DMS153 (cell line): ENCODE measurements at places on chromosomes 2 and 18.

GRCh38 chr2:170716851-170717598 is 1.9 kb downstream of the SP5 start:
- DNase-seq, result no peak

- DNase-seq, result no peak
These were observed 31.9 kb upstream of the SLC35G4 start for GRCh38 chr18:11577271-11578112.

DNA sequence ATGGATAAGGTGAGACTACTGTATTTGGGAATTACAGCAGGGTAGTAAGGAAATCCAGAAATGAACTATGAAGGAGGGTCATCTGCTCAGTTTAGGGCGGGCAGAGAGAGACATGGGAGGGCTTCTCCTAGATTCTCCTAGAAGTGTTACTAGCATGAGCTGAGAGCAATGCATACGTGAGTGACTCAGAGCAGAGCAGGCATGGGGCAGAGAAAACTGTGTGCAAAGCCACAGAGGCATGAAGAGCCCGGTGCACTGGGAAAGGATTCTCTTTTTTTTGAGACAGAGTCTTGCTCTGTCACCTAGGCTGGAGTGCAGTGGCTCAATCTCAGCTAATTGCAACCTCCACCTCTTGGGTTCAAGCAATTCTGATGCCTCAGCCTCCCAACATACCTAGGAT is 116.2 kb downstream of the SOCS6 start:
- no peak for DNase-seq

GRCh38 chr2:27296481-27296880 is 11.8 kb downstream of the UCN start:
- no peak for DNase-seq

GRCh38 chr18:47251289-47252120 is at the start of gene SKOR2:
SKOR2 (minus strand) TSS chr18:47251660; CDS start chr18:47249183, 2,477 bp downstream.
- no peak for DNase-seq

- no peak for DNase-seq
These were observed 690 bp downstream of the SDC1 start for GRCh38 chr2:20224164-20224715.

- DNase-seq, result no peak
These were observed 252.3 kb downstream of the HAUS1 start for GRCh38 chr18:46356278-46357033.

DNA sequence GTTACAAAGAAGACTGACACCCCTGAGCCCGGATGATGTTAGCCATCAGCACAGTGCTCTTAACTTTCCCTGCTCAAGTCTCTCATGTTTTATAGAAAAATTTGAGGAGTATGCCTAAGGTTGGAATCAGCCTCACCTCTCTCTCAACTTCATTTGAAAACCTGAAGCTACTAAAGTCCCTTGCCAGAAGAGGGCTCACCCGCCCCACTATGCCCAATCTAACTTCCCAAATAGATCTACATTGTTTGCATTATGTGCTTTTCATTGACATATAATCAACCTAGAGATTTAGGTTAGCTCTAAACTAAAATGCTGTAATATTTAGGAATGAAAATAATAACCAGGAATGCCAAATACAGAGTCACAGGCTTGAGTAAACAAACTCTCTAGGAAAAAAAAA is 305.4 kb downstream of the NCKAP5 start:
- DNase-seq, result peak; percentile 2

GRCh38 chr2:73020657-73021370 is 50.7 kb downstream of the SFXN5 start:
- no peak for DNase-seq

- DNase-seq, result no peak
These were observed 410.4 kb downstream of the RAD51AP2 start for GRCh38 chr2:17107871-17108270.

DNA sequence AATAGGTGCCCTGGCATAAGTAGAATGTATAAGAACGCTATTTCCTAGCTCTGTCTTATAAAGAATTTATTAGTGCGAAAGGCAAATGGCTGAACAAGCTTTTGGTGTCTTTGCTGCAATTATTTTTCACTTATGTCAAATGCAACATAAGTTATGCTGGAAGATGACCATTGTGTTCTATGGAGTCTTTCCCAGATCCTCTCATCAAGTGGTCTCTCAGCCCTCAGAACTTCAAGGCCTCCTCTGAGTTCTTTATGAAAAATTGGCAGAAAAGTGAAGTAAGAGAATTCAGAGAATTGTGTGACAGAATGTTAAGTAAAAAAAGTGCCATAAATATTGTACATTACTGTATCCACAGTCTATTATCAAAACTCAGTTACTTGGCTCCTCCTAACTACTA is 75.2 kb downstream of the RIT2 start:
- no peak for DNase-seq

DNA sequence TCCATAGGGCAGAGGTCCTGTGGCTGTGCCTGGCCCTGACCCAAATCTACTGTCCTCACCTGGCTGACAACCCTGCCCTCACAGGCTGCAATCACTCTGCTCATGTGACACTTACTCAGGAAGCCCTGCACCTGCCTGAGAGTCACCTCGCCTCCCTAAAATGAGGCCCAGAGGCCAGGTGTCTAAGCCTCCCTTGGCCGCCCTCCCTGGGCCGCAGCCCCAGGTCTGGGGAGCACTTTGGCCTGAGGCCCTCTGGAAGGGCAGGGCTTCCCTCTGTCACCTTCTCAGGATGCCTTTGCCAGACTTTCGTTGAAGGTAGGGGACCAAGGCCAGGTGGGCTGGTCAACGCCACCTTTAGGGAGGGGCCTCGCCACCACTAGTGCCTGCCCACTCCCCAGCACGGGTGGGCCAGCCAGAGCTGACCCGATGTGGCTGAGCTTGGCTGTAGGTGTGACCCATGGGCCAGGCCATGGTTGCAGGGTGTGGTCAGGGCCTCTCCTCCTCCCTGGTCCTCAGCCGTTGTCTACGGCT is 6.1 kb upstream of the GPC1 start:
- no peak for DNase-seq

DNA sequence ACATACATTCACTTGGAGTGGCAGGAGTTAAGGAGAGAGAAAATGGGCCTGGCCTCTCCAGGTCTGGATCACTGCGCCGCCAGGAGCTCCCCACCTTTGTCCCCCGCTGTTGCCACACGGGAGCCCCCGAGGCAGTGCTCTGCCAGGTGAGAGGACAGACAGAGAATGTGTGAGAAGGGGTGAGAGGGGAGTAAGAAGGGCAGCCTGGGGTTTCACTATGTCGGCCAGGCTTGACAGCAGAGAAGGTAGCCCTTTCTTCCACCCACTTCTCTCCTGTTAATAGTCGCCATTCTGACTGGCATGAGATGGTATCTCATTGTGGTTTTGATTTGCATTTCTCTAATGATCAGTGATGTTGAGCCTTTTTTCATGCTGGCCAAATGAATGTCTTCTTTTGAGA is 26.2 kb upstream of the ARHGEF4 start:
- DNase-seq, result no peak

DNA sequence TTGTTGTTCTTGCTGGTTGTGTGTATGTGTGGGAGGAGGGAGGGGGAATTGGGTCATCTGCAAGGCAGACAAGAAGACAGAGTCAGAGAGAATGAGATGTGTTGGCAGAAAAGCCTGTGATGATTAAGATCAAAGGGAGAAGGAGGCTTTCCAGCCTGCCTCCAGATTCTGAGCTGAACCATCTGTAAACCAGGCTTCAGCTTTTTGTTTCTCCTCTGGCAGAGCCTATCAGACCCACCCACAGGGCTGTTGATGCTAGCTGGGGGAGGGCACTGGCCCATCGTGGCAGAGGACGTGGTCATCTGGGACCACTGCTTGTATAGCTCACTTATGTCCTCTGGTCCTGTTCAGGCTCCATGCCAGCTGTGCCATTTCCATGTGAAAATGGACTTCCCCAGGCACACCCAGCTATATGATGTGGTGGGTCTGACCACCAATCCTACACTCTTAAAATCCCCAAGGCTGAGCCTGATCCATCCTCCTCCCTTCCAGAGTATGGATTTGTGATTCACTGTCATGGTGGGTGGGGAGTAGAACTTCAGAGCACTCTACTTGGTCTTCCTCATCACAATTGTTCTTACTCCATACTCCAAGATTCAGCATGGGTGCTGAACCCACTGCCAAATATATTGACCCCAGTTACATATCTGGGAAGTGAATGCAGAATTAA is 27.8 kb upstream of the COL6A3 start:
- no peak for DNase-seq

DNA sequence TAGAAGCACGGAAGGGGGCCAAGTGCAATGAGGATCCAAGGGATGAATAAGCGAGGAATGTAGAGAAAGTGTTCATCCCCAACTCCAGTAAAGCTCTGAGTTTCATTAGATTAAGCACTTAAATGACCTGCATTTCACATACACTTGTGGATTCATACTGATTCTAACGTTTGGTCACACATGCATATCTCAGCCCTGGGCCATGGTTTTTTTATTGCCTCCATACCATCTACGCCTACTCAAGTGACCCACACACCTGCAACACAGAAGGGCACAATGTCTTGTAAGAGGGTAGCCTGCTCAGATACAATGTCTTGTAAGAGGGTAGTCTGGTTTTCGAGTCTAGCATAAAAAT is 566 bp upstream of the MRPS5 start:
- no peak for DNase-seq

DNA sequence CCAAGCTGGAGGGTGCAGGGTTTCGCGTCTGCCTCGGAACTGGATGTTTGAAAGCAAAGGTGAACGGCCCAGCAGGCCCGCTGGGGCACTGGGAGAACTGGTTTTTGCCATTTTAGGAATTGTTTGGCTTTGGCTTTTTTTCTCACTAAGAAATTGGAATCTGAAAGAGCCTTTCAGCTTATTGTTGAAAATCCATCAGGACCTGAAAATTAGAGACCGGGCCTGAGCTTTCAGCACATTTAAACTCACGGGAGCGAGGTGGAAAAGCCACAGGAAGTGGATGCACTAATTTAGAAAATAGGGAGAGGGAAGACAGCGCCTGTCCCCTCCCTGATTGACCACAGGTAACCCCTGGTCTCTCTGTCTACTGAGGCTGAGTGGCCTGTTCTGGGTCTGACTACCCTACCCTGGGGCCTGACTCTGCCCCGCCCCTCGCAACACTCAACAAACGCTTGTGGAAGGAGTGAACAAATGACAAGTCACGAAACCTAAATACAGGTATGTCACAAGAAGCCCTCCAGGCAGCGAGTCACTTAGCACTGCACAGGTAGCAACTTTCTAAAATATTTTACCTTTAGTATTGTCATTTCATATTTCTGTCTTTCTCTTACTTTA is 100.3 kb upstream of the MBOAT2 start:
- no peak for DNase-seq

GRCh38 chr2:122542236-122542635 is 786.8 kb downstream of the TSN start:
- DNase-seq, result no peak

GRCh38 chr2:219916726-219917440 is 289.5 kb downstream of the SLC4A3 start:
- DNase-seq, result no peak

DNA sequence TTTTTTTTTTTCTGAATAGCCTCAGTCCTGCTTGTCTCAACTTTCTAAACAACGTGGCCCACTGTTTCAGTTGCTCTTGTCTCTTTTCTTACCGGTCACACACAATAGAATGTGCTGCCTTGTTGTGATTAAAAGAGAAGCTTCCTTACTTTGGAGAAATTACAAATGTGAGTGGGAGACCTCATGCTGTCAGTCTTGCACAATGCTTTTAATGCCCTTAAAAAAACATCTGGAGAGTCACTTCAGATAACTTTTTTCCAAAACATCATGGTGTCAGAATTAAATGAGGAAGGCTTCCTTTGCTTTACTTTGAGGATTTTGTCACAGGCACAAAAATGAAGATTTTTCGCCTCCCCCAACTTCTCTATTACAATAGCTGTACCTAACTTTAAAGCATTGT is 37.7 kb downstream of the LHCGR start:
- DNase-seq, result no peak

GRCh38 chr2:234910186-234910679 is 41.6 kb upstream of the SH3BP4 start:
- DNase-seq, result peak; percentile 32

DNA sequence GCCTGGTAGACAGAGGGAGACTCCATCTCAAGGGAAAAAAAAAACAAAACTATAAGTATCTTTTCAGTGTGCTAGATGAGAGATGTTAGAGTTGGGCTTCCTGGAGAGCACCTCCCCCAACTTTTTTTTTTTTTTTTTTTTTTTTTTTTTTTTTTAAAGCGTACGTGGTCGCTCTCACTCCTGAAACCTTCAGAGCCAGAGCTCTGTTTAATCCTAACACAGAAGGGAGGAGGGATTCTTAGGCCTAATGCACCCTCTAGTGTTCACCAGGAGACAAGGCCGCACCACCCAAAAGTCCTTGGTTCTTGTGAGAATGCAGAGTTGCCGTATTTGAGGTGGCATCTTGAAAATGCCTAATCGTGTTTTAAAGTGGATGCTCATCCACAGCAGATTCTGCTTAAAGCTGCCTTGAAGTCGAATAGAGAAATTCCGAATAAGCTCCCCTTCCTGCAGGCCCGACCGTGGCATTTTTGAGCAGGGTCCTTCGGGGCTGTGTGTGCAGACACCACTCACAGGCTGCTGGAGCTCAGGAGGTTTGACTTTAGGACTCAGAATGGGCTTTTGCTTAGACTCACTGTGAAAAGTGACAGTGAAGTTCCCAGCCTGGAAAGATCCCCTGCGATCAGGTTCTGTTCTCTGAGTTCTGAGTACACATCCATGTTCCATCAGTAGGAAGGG is 252.6 kb downstream of the AGAP1 start:
- peak; percentile 82 for DNase-seq

DNA sequence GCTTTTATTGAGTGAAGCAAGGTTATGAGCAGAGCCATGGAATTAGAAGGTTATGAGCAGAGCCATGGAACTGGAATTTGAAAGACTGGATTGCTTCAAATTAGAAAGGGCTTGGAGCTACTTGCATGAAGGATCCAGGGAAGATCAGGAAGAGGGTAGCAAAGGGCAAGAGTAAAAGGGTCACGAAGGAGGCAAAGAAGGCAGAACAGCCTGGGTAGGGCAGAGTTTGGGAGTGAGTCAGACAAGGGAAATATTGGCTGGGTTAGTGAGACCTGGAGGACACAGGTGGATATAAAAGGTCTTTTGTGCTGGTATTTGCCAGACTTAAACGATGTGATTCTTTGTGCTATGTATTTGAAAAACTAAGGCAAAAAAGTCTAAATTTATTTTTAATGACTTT is 65.0 kb downstream of the SEMA4F start:
- no peak for DNase-seq

DNA sequence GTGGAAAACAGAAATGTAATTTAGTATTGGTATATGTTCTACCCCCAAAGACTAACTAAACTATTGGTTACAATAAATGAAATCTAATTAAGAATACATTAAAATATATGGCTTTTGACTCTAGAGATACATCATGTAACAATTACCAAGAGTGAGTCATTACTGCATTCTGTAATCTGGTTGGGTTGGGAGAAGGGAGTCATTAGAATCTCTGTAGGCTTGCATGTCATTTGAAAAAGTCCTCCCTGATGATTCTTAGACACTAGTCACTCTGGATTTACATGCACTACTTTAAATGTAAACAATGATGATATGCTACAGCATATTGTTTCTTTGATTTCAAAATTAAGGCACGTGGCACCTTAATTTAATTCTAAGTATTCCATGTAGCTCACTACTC is 293.4 kb upstream of the CHST9 start:
- DNase-seq, result no peak

- no peak for DNase-seq
These were observed 133.9 kb downstream of the MTCL1 start for GRCh38 chr18:8839281-8839680.

- DNase-seq, result no peak
These were observed 18.3 kb upstream of the CNOT11 start for GRCh38 chr2:101234169-101234938.
